ENCODE measurements at places on chromosomes 1 and 21. TPM values are rescaled to one million over a fixed set of nuclear protein-coding genes. Genes with fewer than 3 reads are reported as not detected.

NEXN gene
- total RNA-seq, result 365 TPM

MCOLN2 gene
- total RNA-seq, result 0.19 TPM

PTPN22 gene
- total RNA-seq, result 0.43 TPM

GUCA2B gene
- not detected for total RNA-seq

SEC16B gene
- total RNA-seq, result 1.5 TPM

OTUD7B gene
- total RNA-seq, result 24.5 TPM

- no peak for DNase-seq
Measured at GRCh38 chr1:67860776-67861175, 27.5 kb upstream of the GNG12 start.

DNA sequence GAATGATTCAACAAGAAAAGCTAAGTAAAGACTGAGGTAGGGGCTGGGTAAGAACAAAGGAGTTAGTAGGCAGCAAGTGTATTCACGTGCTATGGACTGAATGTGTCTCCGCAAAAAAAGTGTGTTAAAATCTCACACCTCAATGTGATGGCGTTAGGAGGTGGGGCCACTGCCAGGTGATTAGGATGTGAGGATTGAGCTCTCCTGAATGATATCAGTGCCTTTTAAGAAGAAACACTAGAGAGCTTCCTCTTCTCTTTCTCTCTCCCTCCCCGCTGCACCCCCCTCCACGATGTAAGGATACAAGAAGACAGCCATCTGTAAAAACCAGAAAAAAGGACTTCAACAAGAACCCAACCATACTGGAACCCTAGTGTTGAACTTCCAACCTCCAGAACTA lies 396.1 kb upstream of the PLXNA2 start:
- no peak for DNase-seq

- no peak for DNase-seq
Measured at GRCh38 chr1:92538048-92538412, 51.3 kb upstream of the GFI1 start.

- DNase-seq, result no peak
Measured at GRCh38 chr21:25757531-25757930, 22.8 kb downstream of the GABPA start.

- DNase-seq, result no peak
Measured at GRCh38 chr1:99171184-99171813, 93.0 kb upstream of the PLPPR4 start.

DNA sequence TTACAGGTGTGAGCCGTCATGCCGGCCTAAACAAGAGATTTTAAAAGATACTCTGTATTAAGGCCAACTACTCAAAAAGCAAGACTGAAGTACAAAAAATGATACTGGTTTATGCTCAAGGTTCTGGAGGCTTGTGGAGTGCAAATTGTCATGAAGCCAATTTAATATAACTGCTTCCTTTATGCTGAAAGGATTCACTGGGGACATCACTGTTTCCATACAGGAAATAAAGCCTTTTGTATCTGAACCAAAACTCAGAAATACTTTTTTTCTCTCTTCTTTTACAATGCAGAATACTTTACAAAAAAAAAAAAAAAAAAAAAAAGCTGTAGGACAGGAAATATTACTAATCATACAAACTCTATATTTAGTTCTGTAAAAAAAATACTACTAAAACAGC lies 55.5 kb upstream of the CNN3 start:
- no peak for DNase-seq

DNA sequence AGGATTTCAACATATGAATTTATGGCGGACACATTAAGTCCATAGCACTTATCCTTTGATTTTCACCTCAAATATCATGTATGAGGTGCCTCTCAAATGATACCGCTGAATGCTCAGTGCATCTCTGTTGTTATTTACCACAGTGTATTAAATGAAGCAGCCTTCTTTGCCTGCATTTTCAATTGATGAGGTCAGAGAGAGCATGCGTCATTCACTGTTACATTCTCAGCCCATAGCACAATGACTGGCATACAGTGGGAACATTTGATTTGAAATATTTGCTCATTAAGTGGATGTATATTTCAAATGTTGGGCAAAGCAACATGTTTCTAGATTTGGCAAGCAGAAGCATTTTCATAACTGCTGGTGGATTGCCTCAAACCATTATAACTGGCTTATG lies 45.7 kb downstream of the LRRC7 start:
- no peak for DNase-seq

Measured in Right ventricle myocardium inferior (tissue), 1 donor.